NCI-H1930 (cell line): ENCODE measurements at places on chromosomes 7 and 10.

- DNase-seq, result no peak
Observed at GRCh38 chr10:52128056-52128683, 185.9 kb upstream of the DKK1 start.

DNA sequence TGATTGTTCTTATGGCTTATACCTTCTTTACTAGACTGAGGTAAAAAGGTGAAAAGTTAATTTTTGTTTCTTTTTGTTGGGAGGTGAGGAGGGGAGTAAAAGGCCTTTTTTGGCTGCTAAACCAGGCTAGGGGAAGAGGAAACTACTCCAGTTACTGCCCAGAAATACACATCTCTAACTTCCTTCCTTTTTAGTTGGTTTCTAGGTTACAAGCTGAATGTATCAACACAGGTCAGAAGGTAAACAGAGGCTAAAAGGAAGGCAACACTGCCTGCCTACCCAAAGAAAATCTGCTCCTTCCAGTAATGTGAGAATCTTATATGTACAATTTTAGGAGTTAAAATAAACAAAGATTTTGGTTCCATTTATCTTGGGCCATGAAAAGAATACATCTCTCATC lies 140.4 kb downstream of the NRBF2 start:
- no peak for DNase-seq

GRCh38 chr10:6778992-6779701 lies 199.1 kb upstream of the PRKCQ start:
- no peak for DNase-seq

DNA sequence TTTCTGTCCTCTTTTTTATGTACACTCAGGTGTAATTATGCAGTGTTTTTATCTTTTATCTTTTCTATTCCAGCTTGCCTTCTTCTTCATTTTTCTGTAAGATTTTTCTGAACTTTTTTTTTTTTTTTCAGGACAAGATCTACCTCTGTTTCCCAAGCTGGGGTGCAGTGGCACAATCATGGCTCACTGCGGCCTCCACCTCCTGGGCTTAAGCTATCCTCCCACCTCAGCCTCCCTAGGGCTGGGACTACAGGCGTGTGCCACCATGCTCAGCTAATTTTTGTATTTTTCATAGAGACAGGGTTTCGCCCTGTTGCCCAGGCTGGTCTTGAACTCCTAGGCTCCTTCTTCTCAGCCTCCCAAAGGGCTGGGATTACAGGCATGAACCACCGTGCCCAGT lies 6.3 kb upstream of the CALD1 start:
- no peak for DNase-seq

- no peak for DNase-seq
Observed at GRCh38 chr10:52265131-52265926, 48.8 kb upstream of the DKK1 start.

DNA sequence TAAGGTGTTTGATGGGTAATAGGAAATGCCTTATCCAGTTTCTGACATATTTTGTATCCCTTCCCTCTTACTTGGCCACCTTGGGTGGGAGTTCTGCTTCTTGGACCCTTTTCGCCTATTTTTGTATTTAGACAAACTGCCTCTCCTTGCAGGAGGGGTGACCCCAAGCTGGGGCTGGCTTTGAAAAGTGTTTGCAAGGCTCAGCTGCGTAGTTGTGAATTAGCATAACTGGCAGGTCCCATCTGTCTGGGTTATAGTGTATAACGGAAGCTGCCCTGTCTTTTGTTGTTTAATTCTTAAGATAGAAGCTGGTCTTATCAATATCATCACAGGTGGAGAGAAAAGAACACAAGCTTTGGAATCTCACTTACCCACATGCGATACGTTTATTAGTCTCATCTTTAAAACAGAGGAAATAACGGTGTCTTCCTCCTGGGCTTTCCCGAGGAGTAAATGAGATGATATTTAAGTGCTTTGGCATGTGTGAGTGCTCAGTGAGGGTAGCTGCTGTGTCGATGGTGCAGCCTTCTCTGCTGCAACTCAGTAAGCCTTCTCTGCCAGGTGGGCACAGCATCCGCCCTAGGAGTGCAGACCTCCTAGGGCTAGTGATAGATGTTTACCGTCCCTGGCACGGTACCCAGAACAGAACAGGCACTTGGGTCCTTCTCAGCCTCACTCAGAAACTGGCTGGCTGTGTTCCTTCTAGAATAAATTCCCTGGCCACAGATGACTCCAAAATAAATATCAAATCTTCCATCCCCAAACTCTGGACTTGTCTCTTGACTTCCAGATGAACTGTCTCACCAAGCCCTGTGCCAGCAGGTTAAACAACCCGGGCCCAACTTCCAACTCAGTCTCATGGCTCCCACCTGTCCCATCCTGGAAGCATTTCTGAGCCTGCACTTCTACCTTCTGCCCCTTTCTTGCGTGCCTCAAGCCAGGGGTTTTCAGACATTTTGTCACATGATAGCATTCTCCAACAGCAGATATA lies 227.3 kb downstream of the GFRA1 start:
- DNase-seq, result no peak
